Activated T-helper 1 cell treated with anti-CD3 and anti-CD28 coated beads, Interleukin-12 subunit alpha, Interleukin-12 subunit beta, Interleukin-2, Interleukin-4 antibody, amounts not matched to agents 30 ng/mL and 10 ng/mL and 1 ng/mL, durations not matched to agents 14 hours and 24 hours and 36 hours (primary cell): ENCODE measurements at places on chromosomes 7 and 10. TPM values are rescaled to one million over a fixed set of nuclear protein-coding genes. Genes with fewer than 3 reads are reported as not detected.

- H3K27me3 ChIP-seq: peaks cover 5% of the 10 kb centered on the region
- H3K4me3 ChIP-seq: no peak overlapping the region
- H3K27ac ChIP-seq: no peak overlapping the region
- DNase-seq: no peak
- H3K36me3 ChIP-seq: no peaks in the 10 kb centered on the region
- H3K4me1 ChIP-seq: no peaks in the 10 kb centered on the region
Measured at GRCh38 chr10:15489431-15489830, 118.3 kb upstream of the FAM171A1 start.

DNA sequence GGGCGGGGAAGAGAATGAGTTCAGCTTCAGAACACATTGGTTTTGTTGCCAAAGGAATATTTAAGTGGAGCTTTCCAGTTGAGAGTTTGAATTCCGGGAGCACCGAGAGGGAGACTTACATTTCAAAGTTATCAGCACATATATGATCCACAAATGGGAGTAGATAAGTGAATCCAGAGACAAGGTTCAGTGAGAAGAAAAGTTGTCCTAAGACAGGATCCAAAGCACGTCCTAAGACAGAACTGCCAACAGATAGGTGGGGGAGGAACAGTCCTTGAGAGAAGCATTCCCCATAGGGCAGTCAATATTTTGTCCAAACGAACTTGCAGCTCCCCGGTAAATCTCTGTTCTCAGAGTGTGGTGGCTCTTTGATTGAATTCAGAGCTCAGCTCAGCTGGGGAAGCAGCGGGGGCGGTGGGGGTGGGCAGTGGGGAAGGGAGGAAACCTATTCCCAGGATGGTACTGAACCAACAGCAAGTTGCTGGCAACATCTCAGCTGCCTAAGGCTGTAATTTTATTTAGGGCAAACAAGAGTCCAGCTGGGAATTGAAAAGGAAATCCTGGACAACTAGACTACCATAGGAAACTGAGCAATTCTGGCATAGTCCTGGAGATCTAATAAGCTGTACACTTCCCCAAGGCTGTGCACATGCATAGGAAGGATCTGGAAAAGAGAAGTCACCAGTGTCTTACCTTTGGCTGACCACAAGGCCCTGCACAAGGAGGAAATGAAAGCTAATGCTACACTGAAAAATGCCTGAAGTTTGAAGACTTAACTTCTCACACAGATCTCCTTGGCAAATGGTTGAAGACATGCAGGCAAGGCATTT is 94.2 kb upstream of the CXCL12 start:
- H3K4me1 ChIP-seq: no peaks in the 10 kb centered on the region
- DNase-seq: no peak
- no peak overlapping the region for H3K4me3 ChIP-seq
- no peak overlapping the region for H3K27ac ChIP-seq
- no peaks in the 10 kb centered on the region for H3K36me3 ChIP-seq

- no peak overlapping the region for H3K4me3 ChIP-seq
- no peak overlapping the region for H3K27ac ChIP-seq
- no peaks in the 10 kb centered on the region for H3K36me3 ChIP-seq
- no peak for DNase-seq
- no peaks in the 10 kb centered on the region for H3K27me3 ChIP-seq
Measured at GRCh38 chr10:51171946-51172345, 97.7 kb downstream of the PRKG1 start.

- no peaks in the 10 kb centered on the region for H3K4me1 ChIP-seq
- H3K27me3 ChIP-seq: peaks cover 8% of the 10 kb centered on the region
- H3K36me3 ChIP-seq: no peaks in the 10 kb centered on the region
- DNase-seq: no peak
- H3K4me3 ChIP-seq: no peak overlapping the region
Measured at GRCh38 chr7:29302666-29303395, 108.3 kb downstream of the CHN2 start.

GRCh38 chr10:4770801-4771553 is 55.0 kb upstream of the AKR1E2 start:
- DNase-seq: no peak
- no peak overlapping the region for H3K4me3 ChIP-seq
- no peaks in the 10 kb centered on the region for H3K4me1 ChIP-seq
- peaks cover 38% of the 10 kb centered on the region for H3K27me3 ChIP-seq
- H3K27ac ChIP-seq: no peak overlapping the region

Gene CFTR
- total RNA-seq: not detected in 2 replicates

Gene OR2A42
- not detected in 2 replicates for total RNA-seq
